Activated CD4-positive, CD25-positive, alpha-beta regulatory T cell treated with anti-CD3 and anti-CD28 coated beads, Interleukin-2, amount 50 U/mL, for 72 hours (primary cell): ENCODE measurements at places on chromosomes 6 and 20.

DNA sequence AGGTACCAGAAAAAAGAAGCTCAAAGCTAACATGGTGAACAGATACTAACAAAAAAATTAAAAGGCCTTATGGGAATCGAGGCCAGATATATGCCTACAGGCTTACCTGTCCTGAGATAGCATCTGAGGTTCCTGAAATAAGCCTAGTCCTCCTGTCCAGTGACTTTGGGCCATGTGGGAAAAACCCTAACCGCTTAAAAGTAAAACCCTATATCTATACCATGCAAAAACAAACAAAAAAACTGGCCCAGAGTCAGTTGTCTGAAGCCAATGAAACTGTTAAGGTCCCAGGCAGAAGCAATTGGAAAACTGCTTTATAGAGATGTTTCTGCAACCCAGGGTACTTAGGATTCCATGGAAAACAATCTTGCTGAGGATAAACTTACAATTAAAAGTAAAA, 122.9 kb downstream of the HIVEP1 start:
- no peak for DNase-seq

DNA sequence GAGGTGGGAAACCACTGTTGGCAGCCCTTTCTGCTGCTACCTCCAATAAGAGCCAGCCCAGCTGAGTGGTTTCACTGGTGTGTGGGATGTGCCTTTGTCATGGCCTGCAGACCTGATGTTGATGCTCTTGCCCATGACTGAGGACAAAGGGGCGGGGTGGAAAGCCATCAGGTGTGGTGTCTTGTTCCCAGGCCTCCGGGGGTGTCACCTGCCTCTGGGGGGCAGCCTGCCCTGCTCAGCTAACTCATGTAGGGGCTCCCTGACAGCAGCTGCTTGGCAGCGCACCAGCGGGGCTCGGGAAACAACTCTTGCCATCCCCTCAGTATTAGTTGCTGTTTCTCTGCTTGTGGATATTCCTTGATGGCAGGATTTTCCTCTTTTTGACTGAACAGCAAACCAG, 91.3 kb downstream of the LYRM2 start:
- no peak for DNase-seq

GRCh38 chr6:151434369-151434768, 17.6 kb downstream of the RMND1 start:
- no peak for DNase-seq

GRCh38 chr6:151075527-151075926, 164.2 kb upstream of the AKAP12 start:
- no peak for DNase-seq

GRCh38 chr6:109782491-109782999, 91.4 kb downstream of the FIG4 start:
- DNase-seq = no peak

DNA sequence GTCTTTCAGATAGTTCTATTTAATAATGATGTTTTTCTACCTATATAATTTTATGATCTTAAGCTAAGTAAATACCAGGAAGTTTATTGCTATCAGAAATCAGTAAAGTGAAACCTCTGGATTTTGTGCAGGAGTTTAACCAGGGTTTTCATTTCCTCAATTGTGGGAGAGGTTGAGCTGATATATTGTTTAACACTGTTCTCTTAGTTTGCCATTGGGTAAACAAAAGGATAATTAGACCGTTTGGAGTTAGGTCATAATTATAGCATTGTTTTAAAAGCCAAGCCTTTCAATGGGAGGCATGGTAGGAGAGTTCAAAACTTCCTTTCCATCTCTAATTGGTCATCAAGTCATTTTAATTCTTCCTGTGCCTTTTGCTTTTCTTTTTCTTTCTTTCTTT, 58.7 kb downstream of the STXBP5 start:
- no peak for DNase-seq

- DNase-seq = no peak
Measured at GRCh38 chr20:20404633-20405032, 36.7 kb downstream of the INSM1 start.
